ENCODE measurements at places on chromosomes 2 and 18.

DNA sequence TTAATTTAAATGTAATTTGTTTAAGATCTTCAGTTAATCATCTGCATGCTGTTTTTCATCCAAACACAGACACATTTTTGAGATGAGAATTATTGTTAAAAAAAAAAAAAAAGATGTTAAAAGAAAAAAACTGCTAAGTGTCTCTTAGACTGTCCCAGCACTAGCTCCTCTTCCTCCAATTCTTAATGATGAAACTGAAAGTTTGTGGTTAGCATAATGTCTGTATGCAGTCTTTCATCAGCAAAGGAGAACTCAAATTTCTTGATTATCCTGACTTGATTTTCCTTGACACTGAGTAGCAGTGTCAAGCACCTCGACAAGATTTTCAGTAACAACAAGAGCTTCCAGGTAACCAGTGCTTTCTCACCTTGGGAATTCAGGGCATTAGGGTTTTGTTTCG, 274.4 kb downstream of the LRRTM1 start:
- DNase-seq = no peak

DNA sequence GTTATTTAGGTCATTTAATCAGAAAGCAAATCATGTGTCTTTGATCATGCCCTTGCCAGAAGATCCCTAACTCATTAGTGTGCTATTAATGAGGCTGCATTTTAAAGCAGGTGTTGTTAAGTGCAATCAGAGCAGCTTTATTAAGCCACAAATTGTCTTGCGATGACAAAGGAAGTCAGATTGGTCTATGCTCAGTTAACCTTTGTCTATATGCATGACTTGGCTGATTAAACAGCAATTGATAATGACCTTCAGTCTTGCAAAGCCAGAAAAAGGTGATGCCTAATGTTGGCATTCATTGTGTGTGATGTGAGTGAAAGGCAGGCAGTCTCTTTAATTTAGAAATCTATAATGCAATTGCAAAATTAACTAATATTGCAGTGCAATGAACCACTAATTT, 166.9 kb downstream of the RND3 start:
- no peak for DNase-seq

DNA sequence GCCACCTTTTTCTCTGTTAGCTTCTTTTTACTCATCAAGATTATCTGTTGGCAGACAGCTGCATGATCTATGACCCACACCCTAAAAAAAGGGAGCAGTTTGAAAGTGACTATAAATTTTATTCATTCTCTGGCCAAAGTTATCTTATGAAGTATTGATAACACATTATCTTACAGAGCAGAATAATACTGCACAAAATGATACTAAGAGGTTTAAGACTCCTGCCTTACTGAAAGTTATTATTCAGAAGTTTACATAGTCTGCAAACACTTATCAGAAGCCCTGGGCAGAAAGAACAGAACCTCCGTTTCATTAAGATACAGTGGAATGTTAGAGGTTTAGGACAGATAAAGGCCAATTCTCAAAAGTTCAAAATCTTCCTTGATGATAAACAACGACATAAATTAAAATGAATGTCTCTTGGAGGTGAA, 78.2 kb downstream of the ZEB2 start:
- no peak for DNase-seq

DNA sequence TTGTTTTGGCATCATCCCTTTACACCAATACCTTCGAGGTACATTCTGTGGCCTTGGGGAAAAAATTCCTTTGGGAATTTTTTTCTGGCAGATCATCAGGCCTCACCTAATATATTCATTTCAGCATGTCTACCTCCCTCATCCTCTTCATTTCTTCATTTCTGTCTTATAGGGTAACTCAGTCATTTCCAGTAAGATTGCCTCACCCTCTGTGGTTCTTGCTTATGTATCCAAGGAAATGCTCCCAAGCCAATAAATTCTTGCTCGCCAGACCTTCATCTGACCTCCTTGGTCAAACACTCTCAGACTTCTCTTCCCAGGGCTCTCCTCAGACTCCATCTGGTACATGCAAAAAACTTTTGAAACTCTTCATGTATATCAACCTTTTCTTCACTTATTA, 265.6 kb downstream of the TMX3 start:
- no peak for DNase-seq

DNA sequence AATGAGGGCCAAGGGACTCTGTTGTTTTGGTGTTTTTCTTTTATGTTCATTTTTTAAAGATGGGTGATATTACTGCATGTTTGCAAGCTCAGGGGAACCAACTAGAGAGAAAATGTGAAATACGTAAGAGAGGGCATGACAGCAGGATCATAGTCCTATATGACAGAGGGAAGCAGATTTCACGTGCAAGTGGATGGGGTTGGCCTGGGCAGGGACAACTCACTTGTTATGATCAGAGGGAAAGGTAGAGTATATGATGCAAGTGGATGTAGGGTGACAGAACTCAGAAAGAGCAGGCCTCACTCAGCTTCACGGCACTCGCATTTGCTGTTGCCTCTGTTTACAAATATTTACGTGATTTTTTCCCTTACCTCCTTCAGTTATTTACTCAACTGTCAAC, 67.0 kb downstream of the OLA1 start:
- no peak for DNase-seq

DNA sequence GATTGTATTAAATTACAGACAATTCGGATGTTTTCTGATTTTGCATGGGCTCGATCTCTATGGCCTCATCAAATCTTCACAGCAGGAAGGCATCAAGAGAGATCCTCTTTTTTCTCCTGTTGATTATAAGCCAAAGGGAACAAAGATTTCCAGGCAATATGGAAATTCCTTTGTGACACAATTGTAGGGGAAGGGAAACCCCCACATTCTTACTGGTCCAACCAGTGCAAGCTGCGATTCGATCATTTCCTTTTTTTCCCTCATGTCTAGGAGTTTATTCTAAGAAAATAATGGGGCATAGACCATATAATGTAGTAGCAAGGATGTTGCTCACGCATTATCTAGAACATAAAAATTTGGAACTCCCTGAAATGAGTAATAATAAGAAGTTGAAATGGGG, 87.7 kb downstream of the LYPD6 start:
- no peak for DNase-seq

- DNase-seq = no peak
Measured at GRCh38 chr2:45114221-45114955, 105.1 kb upstream of the SIX2 start.

DNA sequence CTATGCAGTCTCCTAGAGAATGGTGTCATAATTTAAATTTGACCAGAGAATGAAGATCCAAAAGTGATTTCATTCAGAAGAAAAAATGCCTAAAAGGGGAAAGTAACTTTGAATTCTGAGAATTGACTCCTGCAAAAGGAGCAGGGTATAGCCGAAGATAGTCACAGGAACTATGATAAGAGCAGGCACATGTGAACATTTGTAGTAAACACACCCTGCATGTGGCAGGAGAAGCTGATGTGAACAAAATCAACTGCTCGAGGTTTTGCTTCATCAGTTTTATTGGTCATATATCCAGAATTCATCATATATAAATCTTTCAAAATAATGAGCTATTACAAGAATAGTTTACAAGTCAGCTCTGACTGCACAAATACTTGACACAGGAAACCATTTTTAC, 14.0 kb downstream of the MCFD2 start:
- DNase-seq = no peak

DNA sequence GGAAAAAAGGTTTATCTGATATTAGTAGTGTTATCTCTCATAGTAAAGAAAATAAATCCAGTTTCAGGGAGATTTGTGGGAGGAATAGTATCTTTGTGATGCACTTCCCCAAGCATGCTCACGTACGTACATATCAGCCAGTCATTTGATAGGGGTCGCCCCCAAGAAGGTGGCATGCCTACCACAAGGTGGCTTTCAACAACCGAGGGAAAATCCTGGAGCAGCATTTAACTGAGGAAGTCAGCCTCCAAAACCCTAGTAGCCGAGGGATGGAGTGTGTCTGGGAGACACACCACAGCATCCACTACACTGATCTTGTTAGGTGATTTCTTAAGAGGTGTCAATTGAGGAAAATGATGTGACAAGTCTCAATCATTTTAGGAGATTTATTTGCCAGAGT, 623.9 kb downstream of the NYAP2 start:
- DNase-seq = no peak

GRCh38 chr2:6233993-6234392, 541.8 kb downstream of the SOX11 start:
- DNase-seq = no peak

GRCh38 chr2:203734276-203734983, 28.0 kb downstream of the CD28 start:
- no peak for DNase-seq

DNA sequence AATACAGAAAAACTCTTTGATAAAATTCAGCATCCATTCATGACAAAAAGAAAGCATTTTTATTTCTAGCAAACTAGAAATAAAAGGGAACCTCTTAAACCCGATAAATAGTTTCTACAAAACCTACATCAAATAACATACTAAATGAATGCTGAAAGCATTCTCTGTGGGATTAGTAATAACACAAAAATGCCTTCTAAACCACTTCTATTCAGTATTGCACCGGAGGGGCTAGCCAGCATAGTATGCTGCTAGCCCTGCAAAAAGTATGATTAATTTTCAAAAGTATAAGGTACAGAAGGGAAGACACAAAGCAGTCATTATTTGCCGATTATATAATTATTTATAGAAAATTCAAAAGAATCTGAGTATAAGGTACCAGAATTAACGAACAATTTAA, 145.2 kb downstream of the DTNB start:
- no peak for DNase-seq

GRCh38 chr18:33781429-33781828, 203.4 kb downstream of the ASXL3 start:
- DNase-seq = no peak

- no peak for DNase-seq
Measured at GRCh38 chr2:187590175-187590574, 35.9 kb upstream of the TFPI start.

- no peak for DNase-seq
Measured at GRCh38 chr18:54859667-54860421, 31.6 kb downstream of the RAB27B start.
